Fibroblast of skin of right biceps (primary cell): ENCODE measurements at places on chromosomes 2 and 18.

DNA sequence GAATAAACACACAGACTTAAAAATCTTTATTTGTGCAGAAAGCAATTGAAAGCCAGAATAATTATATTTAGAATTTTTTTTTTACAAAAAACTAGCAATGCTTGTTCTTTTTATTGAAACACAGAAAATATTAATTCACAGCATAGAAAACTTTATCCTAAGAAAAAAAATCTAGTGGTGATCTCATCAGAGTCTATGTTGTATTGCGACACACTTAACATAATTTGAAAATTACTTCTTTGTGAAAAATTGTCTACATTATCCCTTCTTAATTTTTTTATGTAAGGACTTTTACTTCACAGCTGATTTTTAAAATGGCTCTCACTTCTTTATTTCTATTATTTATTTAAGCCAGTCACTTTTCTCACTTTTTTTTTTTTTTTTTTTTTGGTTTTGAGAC, 103.4 kb downstream of the LDLRAD4 start:
- DNase-seq = no peak

DNA sequence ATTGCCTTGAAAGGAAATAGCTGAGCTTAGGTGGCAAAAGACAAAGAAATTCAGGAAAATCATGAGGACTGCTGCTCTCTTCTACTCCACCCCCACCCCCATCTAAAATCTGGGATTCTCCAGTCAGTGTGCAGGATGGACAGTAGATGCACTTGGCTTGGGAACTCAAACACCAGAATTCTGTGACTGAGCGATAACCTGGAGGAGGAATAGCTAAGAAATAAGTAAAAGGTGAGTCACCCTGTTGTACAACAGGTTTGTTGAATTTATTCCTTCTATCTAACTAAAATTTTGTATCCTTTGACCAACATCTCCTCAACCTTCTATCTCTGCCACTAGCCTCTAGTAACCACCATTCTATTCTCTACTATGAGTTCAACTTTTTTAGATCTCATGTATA, 1029.9 kb upstream of the ACVR2A start:
- DNase-seq = no peak

- DNase-seq = no peak
Measured at GRCh38 chr2:168633895-168634294, 168.5 kb upstream of the NOSTRIN start.

- DNase-seq = no peak
Measured at GRCh38 chr18:52685316-52685715, 345.3 kb downstream of the DCC start.

- peak; percentile 83 for DNase-seq
Measured at GRCh38 chr2:20525041-20526035, 78.5 kb downstream of the RHOB start.

GRCh38 chr2:126732682-126733245, 76.8 kb downstream of the GYPC start:
- no peak for DNase-seq

- peak; percentile 89 for DNase-seq
Measured at GRCh38 chr2:158953926-158954763, 14.3 kb upstream of the TANC1 start.

DNA sequence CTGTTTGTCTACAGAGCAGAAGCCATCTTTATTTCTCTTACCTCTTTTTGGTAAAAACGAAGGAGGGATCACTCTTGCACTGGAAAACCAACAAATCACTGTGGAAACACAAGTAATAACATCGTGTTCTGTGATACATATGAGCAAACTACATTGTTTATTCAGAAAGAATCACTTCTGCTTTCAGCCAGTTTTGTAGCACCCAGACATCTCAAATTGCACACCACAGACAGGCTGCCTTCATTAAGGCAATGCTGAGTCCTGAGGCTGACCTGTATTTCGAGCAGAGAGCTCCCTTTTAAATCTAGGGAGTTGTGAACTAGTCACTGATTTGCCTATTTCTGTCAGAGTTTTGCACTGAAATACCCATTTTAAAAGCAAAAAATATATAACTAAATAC, 1003.2 kb upstream of the FAM98A start:
- DNase-seq = no peak

DNA sequence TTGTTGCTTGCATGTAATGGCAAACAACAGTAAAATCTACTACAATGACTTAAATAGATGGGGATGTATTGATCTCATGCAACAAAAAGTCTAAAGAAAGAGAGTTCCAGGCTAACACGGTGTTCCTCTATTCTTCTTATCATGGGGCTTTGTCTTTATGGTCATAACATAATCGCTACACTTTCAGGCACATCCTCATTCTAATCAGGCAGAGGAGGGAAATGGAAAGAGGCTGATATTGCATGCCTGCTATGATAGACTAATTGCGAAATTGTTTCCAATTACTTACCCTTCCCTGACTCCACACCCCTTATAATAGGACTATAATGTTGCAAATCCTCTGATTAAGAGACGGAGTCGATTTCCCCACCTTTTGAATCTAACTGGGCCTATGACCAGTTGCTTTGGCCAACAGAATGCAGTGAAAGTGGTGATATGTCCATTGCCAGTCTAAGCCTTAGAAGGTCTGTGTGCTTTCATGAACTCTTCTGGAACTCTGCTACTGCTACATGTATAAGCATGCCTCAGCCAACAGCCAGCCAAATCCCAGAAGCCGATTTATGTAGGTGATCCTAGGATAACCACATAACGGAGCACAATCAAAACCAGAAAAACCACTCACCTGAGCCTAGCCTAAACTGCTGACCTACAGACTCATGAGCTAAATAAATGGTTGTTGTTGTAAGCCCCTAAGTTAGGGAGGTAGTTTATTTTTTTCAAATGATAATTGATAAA, 180.3 kb upstream of the TACR1 start:
- no peak for DNase-seq

DNA sequence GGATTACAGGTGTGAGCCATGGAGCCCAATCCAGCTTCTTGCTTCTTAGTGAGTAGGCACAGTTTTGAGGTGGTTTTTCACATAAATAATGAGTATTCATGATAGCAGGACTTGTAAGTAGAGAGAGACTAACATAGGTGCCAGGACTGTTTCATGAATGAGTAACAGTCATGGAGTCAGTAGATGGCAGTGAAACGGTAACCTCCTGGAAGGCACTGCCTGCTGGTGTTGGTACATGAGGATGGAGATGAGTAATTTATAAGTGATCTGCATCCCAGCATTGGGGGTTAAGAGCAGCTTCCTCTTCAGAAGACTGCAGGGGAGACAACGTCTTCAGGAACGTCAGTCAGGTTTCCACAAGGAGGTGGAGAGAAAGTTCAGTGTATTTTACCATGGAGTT, 143.8 kb downstream of the HAUS1 start:
- DNase-seq = no peak

DNA sequence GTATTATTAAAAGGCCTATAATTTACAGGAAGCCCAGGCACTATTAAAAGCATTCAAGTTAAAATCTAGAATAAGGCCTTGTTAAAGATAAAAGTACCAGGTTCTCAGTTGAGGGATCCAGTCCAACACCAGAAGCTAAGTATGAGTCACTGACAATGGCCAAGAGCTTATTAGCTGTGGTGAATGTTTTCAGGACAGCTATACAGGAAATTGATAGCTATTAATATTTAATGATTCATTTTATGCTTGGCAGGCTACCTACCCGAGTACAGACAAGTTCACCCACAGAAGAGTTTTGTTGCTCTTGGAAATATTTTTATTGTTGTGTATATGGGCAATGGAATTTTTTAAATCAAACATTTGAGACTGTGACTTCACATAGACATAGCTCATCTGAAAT, 729.6 kb upstream of the ZNF804A start:
- peak; percentile 67 for DNase-seq

GRCh38 chr2:134296301-134296700, 42.4 kb downstream of the MGAT5 start:
- DNase-seq = no peak

DNA sequence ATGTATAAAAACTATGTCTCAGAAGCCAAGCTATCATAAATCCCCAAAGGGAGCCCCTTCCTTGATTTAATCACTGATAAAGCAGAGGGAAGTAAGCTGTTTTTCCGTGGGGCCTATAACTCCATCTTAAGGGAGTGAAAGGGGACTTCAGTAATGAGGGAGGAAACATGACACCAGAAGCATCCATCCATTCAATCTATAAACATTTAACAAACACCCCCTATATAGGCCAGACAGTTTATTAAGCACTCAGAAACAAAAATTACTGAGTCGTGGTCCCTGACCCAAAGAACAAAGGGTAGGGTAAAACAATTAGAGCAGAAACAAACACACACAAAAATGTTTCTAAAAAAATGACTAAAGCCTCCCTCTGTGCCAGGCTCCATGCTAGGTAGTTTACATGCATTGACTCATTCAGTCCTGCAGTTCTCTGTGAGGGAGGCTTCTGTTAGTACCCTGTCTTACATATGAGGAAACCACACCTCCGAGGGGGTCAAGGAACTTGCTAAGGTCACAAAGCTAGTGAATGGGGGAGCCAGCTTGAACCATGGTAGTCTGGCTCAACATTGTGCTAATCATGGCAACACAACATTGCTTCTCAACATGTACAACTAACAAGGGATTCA, 472.1 kb downstream of the CDH2 start:
- no peak for DNase-seq

- DNase-seq = peak; percentile 98
Measured at GRCh38 chr2:223062396-223062795, 10.4 kb downstream of the KCNE4 start.

DNA sequence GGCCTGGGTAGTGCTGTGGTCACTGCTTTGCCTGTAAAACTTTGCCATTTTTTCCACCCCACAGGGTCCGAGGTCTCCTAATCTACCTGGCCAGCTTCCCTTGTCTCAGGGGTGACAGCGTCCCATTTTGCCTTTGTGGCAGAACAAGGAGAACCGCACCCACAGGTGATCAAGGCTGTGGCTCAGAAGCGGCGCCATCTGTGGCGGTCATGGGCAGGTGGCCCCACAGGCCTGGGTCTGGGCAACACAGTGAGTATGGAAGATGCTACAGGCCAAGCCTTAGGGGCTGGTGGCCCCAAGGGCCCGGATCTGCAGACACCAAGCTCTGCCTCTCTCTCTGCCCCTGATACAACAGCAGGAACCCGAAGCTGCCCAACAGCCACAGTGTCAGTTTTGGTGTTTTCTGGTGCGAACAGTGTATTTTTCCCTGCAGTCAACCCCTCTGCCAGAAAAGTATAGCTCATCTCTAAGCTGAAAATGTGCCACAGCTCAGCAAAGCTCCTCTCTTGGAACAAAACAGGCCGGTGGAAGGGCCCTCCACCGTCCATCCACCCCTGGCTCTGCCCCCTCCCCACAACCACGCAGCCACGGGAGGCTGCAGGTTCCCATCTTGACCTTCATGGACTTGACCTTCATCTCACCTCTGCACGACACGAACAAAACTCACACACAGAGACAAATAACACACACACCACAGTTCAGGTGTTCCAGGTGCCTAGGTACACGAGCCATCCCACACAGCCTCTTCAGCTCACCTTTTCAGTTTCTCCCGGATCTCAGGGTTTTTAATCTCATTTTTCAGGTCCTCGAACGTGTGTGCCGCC, 96.7 kb downstream of the PXDN start:
- DNase-seq = no peak

- no peak for DNase-seq
Measured at GRCh38 chr2:236787885-236788284, 218.3 kb downstream of the ACKR3 start.

- no peak for DNase-seq
Measured at GRCh38 chr2:191263050-191263449, 17.8 kb downstream of the MYO1B start.

DNA sequence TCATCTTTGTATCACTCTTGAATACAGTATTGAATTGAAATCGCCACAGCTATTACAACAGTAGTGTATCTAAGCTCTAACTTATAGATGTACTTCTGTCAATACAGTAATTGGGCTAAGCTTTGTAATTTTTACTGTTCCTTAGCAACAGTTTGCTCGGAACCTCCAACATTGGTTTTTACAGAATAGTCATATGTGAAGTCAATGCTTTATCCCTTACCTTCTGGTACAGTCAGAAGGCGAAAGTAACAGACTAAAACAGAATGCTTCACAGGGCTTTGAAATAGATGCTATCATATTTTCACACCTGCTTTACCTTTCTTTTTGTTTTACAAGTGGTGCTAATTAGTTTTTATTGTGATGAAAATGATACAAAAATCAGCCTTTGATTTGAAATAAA, 46.9 kb upstream of the CYP20A1 start:
- DNase-seq = no peak
